H1 (cell line): ENCODE measurements at places on chromosomes 1 and 21. TPM values are rescaled to one million over a fixed set of nuclear protein-coding genes. Genes with fewer than 3 reads are reported as not detected.

GRCh38 chr1:176102768-176103350 is 104.2 kb downstream of the COP1 start:
- DNase-seq = no peak

GRCh38 chr1:48450505-48450904 is 21.5 kb downstream of the SPATA6 start:
- no peak for DNase-seq

DNA sequence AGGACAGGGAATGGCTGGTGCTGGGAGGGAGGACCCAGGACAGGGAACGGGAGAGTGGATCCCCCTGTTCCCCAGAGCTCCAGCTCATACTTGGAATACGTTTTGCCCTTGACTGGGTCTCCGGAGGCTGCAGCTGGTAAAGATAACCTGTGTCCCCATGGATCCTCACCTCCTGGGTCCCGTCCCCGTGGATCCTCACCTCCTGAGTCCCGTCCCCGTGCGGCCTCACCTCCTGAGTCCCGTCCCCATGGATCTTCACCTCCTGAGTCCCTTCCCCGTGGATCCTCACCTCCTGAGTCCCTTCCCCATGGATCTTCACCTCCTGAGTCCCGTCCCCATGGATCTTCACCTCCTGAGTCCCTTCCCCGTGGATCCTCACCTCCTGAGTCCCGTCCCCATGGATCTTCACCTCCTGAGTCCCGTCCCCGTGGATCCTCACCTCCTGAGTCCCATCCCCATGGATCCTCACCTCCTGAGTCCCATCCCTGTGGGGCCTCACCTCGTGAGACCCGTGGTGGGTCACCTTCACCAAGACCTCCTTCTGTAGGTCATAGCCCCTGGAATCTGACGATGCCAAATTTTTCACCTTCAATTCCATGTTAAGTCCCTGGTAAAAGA is 61.4 kb downstream of the SCCPDH start:
- no peak for DNase-seq

GRCh38 chr1:183330335-183330734 is 87.8 kb downstream of the NMNAT2 start:
- DNase-seq = no peak

DNA sequence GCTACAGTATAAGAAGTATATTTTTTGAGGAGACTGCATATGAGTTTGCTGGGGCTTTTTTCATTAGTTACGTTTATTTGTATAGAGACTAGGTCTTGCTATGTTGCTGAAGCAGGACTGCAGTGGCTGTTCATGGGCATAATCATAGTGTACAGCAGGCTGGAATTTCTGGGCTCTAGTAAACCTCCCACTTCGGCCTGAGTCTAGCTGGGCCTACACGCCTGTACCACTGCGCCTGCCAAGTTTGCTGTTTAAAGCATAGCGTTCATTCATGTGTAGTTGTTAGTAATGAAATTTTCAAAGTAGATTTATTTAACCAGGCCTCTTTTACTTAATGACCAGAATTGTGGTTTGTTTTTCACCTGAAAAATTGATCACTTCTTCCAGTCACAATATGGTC is 33.8 kb downstream of the HS2ST1 start:
- no peak for DNase-seq

GRCh38 chr1:151992303-151993083 is 1.2 kb downstream of the S100A10 start:
- DNase-seq = peak; percentile 75

DNA sequence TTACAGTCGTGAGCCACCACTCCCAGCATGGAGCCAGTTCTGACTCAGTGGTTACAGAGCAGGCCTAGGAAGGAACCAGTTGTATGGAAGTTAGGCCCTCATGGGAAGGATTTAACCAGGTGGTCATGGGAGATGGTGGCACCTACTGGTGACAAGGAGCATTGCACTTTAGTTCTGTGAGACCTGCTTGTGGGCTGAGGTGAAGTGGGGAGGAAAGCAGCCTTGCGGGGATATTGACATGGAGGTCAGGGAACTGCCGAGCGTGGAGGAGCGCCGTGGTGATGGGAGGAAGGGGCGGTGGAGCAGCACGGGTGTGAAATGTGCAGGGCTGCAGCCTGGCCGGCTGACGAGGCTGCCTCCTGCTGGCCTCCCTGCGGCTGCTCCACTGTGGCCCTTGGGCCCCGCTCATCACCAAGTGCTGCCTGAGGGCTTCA is 100.4 kb downstream of the GALNT2 start:
- peak; percentile 23 for DNase-seq

DNA sequence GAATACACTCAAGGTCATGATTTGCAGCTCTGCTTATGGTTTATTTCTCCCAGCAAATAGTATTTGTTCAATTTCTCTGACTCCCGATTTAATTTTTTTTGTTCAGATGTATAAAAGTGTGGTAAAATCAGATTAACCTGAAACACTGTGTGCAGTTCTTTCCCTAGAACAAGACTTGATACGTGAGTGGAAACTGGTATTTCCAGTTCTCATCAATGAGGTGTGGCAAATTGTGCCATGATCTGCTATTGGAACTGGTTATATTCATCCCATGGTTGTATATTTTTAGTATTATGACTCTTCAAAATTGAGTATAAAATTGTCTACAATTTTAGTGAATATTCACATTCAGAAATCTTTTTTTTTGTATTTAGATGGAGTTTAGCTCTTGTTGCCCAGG is 76.8 kb upstream of the IVNS1ABP start:
- no peak for DNase-seq

GRCh38 chr1:9609998-9610397 is 21.3 kb downstream of the TMEM201 start:
- no peak for DNase-seq

DNA sequence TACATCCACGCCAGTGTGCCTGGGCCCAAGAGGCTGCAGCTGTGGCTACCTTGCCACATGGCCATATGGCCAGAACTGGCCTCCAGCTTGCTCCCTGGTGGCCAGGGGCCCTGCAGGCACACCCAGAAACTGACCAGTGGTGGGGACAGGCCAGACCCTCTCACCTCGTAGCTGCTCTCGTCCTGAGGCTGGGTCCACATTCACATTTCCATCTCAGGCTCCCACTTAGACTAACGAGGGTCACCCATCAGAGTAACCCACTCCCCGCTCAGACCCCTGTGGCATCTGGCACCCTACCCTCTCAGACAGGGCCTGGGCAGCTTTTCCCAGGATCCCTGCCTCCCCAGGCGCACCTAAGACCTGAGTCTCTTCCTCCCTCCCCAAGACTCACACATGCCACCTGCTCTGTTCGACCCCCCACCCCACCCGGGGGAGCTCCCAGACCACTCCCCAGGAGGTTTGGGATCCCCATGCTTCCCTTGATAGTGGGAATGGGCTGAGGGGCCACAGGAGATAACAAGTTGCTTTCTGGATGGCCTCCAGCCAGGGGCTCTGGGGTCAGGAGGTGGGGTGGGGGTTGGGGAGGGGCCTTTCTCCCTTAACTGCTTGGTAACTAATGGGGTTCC is 21.3 kb upstream of the RNU1-4 start:
- no peak for DNase-seq

The TOR3A gene
- 19.9 and 21.4 TPM in 2 replicates for total RNA-seq

- DNase-seq = no peak
These were observed 48.3 kb downstream of the IL23R start for GRCh38 chr1:67214420-67215174.

GRCh38 chr1:97983126-97983525 is 62.3 kb upstream of the DPYD start:
- DNase-seq = no peak

- DNase-seq = no peak
These were observed 13.8 kb downstream of the UBE4B start for GRCh38 chr1:10046356-10047085.

GRCh38 chr1:3669421-3669821 is 17.1 kb downstream of the TP73 start:
- DNase-seq = no peak

GRCh38 chr1:78003070-78003746 is 1.5 kb upstream of the DNAJB4 start:
- DNase-seq = no peak

DNA sequence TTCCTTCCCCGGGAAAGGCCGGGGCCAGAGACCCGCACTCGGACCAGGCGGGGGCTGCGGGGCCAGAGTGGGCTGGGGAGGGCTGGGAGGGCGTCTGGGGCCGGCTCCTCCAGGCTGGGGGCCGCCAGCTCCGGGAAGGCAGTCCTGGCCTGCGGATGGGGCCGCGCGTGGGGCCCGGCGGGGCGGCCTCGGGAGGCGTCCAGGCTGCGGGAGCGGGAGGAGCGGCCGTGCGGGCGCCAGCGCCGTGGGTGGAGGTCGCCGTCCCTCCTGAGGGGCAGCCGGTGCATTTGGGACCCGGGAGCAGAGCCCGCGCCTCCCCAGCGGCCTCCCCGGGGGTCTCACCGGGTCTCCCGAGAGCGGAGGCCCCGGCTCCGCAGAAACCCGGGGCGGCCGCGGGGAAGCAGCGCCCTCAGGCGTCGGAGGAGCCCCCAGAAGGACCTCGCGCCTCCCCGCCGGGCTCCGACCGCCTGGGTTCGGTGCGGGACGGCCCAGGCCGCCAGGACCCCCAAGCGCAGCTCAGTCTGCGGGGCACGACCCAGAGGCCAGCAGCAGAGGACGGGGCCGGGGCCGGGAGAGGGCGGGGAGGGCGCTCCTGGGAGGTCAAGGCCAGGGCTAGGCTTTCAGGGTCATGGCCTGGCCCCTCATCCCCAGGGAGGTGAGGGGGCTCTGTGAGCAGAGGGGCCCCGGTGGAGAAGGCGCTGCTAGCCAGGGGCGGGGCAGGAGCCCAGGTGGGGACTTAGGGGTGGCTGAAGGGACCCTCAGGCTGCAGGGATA is 7.2 kb upstream of the SLX9 start:
- DNase-seq = no peak

GRCh38 chr1:187894349-187894748 is 1065.6 kb downstream of the PLA2G4A start:
- DNase-seq = no peak

DNA sequence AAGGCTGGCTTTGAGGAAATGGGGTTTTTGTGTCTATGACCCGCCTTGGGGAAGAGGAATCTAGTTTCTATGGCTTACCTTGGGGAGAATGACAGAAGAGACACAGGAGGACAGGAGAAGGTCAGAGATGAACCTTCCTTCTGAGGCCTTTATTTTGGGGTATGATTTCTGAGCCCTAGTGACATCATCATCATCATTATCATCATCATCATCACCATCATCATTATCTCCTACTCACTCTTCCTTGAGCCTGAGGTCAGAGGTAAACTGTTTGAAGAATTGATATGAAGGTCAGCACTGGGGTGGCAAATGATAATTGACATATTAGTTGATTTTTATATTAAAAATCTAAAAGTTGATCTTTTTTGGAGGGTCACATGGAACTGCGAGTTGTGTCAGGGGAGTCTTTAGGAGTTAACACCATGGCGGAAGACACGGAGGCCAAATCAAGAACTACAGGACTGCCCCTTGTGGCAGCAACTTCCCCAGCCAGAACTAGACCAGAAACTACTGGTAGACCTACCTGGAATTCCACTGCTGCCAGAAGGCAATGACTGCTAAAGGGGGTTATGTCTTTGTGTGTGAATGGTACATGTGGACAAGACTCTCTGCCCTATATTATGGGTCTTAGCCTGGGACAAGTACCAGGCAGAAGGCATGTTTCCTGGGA is 49.8 kb upstream of the WLS start:
- no peak for DNase-seq

The ZP4 gene
- not detected in 2 replicates for total RNA-seq

The MRPL55 gene
- total RNA-seq = 59.0 and 62.7 TPM in 2 replicates
